ENCODE measurements at places on chromosomes 4 and X.

DNA sequence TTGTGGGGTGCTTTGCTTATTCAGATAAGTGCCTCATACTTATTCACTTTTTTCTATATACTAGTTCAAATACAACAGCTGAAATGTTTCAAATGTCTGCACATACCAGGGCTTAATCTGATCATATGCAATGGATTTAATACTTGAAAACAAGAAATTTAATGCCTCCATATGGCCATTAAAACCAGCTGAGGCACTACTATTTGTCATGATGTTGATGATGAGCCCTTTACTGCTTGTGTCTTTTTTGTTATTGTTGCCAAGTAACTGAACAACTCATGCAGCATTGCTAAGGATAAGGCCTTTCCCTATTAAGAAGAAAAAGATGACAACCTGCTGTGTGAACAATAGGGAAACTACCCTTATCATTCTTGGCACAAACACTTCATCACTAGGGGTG, 52.5 kb downstream of the MAGEB10 start:
- no peak for DNase-seq

DNA sequence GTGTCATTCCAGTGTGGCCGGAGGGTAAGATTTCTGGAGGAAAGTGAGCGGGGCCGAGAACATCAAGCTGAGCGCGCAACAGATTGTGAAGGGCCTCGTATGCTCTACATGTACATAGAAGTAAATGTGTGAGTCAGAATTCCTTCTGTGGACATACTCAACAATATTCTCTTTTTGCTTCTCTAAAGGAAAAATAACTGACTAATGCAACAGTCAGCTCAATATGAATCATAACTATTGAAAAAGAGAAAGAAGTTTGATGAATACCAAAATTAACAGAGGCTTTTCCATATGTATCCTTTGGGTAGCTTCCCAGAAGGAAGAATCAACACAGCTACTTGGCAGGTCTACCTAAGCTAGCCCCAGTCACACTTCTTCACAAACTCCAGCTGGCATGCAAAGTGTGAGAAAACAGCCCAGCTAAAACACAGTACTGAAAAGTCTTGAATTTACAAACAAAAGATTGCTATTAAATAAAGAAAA, 87.5 kb upstream of the ZFP42 start:
- peak; percentile 16 for DNase-seq

DNA sequence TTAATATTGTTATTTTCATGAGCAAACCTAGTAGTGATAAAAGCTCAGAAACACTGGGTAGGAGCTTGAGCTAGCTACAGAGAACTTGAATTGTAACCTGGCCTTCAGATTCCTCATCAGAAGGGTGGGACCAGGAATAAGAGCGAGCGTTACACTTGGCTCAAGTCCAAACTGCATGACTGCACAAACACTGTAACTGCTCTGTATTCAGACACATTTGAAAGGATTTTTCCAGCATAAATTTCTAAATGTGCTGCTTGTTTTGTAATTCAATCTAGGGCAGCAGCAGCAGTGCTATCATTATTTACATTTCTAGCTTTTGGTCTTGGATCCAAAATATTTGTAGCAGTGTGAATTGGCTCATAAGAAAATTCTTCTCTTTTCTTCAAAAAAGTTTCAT, 133.0 kb upstream of the TMLHE start:
- peak; percentile 7 for DNase-seq

DNA sequence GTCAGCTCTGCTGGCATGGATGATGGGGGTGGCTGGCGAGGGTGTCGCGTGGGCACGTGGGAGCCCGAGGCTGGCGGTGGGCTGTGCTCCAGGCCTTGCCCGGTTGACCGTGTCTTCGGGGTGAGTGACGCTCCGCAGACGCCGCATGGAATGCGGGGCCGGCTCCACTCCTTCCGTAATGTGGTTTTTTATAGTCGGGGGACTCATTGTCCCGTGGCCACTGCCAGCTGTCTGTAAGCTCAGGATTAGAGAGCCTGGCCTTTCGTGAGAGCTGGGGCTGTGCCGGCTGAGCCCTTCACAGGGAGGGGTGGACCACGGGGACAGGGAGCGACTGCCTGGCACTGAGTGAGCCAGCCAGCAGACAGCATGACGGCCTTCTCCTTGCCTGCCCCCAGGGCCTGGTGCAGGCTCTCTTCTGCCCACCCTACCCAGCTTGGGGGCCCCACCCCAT, 20.4 kb downstream of the DOK7 start:
- no peak for DNase-seq

DNA sequence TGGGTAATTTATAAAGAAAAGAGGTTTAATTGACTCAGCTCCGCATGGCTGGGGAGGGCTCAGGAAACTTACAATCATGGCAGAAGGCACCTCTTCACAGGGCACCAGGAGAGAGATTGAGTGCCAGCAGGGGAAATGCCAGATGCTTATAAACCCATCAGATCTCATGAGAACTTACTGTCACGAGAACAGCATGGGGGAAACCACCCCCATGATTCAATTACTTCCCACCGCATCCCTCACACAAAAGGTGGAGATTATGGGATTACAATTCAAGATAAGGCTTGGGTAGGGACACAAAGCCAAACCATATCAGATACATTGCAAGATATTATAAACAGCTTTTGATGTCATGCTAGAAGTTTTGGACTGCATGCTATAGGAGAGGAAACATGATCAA, 204.3 kb downstream of the VEGFC start:
- no peak for DNase-seq

DNA sequence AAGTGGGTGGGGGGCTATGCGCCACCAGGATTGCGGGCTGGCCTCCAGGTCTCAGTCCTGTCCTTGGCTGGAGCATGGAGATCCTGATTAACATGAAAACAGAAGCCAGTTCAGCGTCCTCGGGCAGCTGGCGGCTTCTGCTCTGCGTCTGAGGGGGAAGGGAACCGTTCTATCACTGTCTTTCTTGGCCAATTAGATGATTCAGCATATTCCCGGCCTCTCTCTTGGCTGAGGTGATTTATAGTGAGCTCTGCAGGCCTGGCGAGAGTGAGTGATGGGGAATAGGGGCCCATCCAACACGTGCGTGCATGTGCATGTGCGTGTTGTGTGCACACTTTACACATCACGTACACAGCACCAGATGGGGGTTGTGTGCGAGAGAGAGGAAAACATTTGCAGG, 145.8 kb upstream of the ATP6AP2 start:
- peak; percentile 9 for DNase-seq

GRCh38 chrX:141214196-141214595, 28.1 kb downstream of the SPANXC start:
- DNase-seq, result no peak

GRCh38 chrX:114619874-114620273, 36.0 kb downstream of the HTR2C start:
- peak; percentile 2 for DNase-seq

DNA sequence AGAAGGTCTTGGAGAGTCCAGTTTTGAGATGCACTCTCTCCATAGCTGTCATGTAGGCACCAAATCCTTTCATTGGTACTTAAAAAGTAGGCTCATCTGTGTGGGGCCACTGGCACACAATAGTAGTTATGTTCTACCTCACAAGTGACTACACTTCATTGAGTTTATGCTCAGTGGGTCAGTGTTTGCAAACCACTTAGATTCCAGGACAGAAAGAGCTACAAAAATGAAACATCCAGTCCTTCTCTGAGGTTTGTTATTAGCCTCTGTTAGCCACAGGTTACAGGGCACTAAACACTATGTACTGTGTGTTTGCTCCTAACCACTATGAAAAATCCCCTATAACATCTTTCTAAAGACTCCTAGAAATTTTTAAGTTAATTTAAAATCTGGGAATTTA, 13.8 kb downstream of the RAB28 start:
- DNase-seq, result no peak
